ENCODE measurements at places on chromosomes 7 and 10.

DNA sequence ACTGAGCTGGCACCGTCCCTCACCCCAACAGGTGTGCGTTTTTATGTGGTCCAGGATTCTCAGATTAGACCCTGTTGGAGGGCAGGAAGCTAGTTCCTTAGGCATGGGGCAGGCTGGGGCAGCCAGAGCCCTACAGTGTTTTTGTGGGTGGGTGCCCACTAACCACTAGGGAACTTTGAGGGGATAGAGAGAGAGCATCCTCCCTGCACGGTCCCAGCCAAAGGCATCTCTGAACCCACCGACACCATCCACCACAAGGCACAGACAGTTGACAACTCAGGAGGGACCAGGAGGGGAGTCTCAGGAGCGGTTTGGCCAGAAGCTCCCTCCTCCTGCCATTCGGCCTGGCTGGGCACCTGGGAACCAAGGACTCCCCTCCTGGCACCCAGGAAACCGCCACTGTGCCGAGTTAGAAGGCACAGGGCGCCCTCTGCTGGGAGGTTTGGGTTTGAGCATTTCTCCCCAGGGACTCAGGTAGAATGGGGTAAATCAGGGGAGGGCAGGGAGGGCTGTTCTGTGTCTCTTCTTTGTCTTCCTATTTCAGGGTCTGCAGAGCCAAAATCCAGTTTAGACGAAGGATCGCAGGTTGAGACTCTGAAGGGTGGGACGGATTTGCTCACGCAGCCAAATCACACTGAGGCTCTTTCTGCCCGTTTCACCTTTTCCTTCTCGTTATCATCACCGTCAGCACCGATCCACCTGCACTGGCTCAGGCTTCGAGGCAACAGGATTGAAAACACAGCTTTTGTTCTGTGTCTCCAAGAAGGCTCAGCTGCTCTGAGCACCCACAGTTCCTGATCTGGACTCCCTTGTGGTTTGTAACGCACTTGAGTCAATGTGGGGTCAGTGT is 84.8 kb upstream of the COL13A1 start:
- DNase-seq = peak; percentile 39

DNA sequence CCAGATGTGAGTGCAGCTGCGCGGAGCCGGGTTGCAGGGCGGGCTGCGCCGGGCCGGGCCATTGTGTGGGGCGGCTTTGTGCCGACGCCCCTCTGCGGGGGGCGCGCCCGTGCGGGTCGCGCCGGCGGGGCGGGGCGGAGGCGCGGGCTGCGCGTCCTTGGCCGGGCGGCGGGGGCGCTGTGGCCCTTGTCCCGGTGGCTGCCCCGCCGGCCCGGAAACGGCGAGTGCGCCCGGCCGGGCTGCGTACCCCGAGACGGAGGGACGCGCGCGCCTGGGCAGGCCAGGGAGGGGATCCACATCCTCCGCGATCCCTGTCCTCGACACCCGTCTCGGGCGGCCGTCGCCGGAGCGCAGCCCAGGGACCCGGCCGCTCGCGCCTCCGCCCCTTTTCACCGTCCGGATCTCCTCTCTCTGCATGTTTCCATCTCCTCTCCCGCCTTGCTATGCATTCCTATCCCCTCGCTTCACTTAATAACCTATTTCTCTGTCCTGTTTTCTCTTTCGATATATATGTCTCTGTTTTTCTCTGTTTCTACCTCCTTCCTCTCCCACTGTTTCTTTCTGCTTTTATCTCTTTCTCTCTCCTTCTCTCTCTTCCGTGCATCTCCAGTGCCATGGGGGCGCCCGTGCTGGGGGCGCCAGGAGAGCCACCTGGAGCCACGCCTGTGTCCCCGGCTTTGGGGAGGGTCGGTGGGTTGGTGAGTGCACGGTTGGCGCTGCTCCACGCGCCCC is 765 bp downstream of the PFKFB3 start:
- peak; percentile 22 for DNase-seq

DNA sequence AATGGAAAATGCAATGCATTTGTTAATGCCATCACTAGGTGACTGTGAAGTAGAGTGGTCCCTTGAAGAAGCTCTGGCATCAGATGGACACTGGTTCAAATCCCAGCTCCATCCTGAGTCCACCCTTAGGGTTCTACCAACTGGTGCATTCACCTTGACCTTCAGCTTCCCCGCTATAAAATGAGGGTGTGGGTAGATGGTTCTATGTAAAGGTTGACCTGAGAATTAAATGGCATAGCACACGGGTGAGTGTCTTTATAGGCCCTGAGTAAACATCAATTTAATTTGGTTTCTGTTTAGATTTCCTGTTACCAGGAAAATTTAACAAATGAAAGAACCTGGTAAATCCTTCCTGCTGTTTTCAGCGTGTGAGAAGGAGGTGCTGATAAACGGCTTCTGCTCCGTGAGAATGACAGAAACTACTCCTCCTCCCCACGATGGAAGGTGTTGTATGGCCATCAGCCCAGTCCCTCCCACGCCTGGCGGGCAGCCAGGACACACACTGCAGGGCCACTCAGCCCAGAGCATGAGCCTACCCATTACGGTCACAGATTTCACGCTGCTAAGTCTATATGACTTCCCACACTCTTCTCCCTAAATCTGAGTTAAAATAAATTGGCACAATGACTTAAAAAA is 210.1 kb downstream of the TNS3 start:
- DNase-seq = no peak

DNA sequence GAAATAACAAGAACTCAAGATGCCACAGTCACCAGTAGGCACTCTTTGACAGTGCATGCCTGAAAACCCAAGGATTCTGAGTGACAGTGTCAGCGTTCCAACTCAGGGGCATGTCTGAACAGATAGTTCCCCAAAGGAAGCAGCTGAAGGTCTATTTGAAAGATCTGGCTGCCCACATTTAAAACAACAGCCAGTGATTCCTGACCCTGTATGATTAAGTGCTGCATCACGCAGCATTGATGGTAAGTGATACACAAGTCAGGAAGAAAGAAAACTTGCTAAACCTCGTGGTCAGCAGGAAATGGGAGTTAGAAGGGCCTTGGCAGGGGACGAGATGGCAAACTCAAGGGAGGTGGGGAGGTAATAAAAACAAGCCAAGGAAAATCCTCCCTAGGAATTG is 1013.1 kb downstream of the TYW1 start:
- no peak for DNase-seq

GRCh38 chr7:42097752-42098151 is 139.3 kb downstream of the GLI3 start:
- DNase-seq = no peak

- DNase-seq = no peak
Observed at GRCh38 chr7:144857463-144857862, 21.6 kb upstream of the TPK1 start.

- no peak for DNase-seq
Observed at GRCh38 chr7:153930696-153931095, 121.5 kb upstream of the DPP6 start.

- DNase-seq = no peak
Observed at GRCh38 chr7:97801108-97801507, 69.2 kb downstream of the TAC1 start.

GRCh38 chr7:158075633-158076001 is 512.0 kb downstream of the PTPRN2 start:
- no peak for DNase-seq

DNA sequence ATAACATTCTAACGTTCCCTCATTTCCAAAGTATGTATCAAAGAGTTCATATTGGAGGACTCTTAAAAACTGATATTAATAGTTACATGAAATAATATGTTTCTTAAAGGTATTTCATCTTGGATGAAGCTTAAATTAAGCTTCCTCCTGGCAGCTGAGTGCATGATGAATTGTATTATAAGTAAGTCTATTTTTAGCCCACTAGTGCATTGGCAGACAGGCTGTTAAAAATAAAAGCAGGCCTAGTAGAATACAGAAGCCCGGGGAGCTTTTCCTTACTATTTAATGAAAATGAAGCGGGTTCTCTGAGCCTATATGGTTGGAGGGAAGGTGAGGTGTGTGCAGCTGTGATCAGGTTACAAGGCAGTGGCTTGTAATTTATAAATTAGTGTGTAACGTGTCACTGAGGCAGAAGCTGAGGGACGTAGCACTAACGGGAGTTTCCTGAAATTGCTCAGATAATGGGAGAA is 130.7 kb upstream of the KMT2E start:
- DNase-seq = no peak

DNA sequence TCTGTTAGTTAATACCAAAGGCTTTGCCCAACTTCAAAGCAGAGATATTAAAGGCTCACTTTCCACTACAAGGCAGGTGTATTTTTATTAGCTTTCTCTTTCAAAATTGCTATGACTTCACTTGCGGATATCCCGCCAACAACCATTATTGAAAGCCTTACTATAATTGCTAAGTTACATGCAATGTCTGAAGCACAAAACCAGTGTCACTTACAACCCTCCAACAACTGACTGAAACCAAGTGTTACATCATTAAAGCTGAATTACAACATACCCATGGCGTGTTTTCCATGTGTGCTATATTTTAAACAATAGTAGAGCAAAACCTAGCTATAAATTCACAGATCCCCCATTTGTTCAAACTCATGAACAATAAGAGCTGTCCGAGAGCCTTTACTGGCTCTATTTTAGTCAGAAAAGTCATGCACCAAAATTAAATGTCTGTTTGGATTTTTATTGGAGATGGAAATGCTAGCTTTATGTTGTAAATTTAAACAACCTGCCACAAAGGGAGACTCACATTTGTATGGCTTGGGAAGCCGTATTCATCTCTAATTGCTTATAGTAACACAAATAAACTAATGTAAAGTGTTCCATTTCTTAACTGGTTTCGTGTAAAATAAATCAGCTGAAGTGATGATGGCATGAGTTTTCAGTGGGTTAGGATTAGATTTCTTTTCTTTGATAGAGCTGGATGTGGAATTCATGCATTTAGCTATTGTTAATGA is 227.1 kb downstream of the AGMO start:
- no peak for DNase-seq

DNA sequence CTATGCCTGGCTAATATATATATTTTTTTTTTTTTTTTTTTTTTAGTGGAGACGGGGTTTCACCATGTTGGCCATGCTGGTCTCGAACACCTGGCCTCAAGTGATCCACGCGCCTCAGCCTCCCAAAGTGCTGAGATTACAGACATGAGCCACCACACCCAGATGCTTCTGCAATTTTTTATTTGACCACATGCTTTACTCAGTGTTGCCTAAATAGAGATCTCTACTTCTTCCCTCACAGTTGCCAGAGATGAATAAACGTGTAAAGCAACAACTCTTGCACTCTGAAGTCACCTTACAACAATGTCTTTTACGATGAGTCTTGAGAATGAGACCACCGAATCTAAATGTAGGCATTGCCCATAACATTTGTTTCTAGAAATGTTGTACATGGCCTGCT is 107.9 kb upstream of the FRMD4A start:
- no peak for DNase-seq

DNA sequence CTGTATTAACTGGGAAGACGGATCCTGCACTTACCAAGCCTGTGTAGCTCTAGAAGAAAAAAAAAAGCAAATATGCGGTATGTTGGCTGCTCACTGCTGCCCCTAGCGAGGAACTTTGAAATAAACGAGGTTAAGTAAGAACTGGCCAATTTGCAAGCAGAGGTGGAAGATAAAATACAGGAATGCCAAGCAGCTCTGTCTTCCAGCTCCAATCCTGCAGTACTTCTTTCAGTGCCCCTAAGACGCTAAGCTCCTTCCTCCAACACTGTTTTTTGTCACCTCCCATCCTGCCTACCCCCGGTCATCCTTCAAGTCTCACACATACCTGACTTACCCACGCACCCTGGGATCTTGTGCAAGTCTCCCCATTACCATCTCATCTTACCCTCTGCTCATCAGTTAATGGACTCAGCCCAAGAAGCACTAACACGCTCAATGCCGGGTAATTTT is 809 bp downstream of the C10orf143 start:
- peak; percentile 89 for DNase-seq

- DNase-seq = no peak
Observed at GRCh38 chr10:45256246-45256645, 59.2 kb downstream of the OR13A1 start.

- DNase-seq = no peak
Observed at GRCh38 chr7:140714331-140715040, 18.0 kb downstream of the NDUFB2 start.

GRCh38 chr10:78923647-78924318 is 145.0 kb upstream of the ZMIZ1 start:
- no peak for DNase-seq

- DNase-seq = no peak
Observed at GRCh38 chr10:77686096-77686495, 48.5 kb upstream of the KCNMA1 start.

DNA sequence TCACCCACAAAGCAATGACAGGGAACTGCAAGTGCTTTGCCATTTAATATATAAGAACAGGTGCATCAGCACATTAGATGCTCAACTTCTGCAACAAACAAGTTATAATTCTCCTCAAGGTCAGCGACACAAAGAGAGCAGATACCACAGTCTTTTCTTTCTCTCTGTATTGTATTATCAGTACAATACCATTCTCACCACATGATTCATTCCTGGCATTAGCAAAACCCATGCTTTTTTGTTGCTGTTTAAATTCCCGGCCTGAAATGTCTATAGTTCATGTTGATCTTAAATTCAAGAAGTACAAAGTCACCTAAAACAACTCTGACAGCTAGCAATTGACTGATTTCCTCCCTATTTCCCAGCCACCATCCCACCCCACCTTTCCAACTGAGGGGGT is 111.8 kb upstream of the FEZF1 start:
- no peak for DNase-seq

GRCh38 chr10:22042557-22043326 is 39.2 kb upstream of the DNAJC1 start:
- DNase-seq = no peak

- peak; percentile 46 for DNase-seq
Observed at GRCh38 chr10:60646966-60647796, 131.1 kb upstream of the CDK1 start.

DNA sequence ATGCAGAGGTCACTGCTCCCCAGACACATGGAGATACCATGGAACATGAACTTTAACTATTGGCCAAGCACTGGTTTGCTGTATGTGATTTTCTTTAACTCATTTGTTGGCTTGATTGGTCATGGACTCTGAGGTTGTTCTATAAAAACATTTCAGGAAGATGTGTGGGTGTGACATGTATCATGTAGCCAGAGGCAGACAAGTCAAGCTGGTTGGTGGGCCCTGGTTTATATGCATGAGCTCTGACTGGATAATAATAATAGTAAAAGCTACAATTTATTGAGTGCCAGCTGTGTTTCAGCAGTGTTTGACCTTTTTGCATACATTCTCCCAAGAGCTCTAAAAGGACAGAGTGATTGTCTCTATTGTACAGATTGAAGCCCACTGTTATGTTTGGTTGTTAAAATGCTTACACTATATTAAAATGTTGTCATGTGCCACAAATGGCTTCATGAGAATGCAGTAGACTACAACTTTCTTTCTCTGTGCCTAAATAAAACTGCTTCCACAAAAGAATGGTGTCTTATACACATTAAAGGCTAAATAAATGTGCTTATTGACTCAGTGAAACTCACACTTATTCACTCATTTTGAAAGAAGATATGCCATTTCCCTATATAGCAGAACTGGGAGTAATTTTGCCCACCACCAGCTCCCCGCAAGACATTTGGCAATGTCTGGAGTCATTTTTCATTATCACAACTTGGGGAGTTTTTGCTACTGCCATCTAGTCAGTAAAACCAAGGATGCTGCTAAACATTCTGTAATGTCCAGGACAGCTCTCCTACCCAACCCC is 243.6 kb upstream of the NFE2L3 start:
- DNase-seq = no peak

GRCh38 chr7:37540917-37541316 is 92.3 kb upstream of the ELMO1 start:
- DNase-seq = no peak

- DNase-seq = no peak
Observed at GRCh38 chr7:39434012-39434411, 132.2 kb upstream of the YAE1 start.
